Stimulated activated CD8-positive, alpha-beta memory T cell treated with anti-CD3 and anti-CD28 coated beads, Interleukin-7, amount 100 ng/mL, for 1 hour (primary cell): ENCODE measurements at places on chromosomes 2 and 18.

GRCh38 chr2:239393941-239394340 is 6.9 kb downstream of the HDAC4 start:
- DNase-seq: no peak

DNA sequence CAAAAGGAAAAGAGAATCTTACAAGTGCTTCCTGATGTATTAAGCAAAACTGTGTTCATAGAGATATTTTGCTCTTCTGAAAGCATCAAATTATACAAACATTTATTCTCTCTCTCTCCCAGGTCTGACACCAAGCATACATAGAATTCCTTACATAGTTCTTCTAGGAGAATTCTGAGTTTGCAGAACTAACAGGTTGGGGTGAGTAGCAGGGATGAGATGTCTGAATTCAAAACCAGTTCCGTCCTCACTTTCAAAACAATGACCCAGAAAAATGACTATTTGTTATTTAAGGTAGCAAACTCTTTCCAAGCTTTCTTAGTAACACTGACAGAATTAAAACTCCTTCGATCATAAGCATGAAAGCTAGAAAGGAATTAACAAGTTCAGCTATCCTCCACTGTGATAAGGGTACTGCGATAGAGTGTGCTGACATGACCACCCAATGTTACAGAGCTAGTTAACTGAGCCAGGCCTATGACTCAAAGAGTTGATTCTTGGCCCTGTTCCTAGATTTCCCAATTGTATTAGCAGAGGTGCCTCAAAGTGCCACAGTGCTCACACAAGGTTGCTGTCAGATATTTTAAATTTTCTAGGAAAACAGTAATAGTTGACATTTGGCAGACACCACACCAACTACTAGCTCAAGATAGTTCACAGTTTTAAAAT is 85.8 kb upstream of the SETBP1 start:
- no peak for DNase-seq

- peak; percentile 61 for DNase-seq
Observed at GRCh38 chr2:25673300-25674076, at the start of gene DTNB. Gene DTNB (minus strand): TSS chr2:25673577. CDS start chr2:25652660, 20,917 bp downstream.

GRCh38 chr2:186746584-186746983 is 52.7 kb downstream of the FAM171B start:
- DNase-seq: no peak

- DNase-seq: no peak
Observed at GRCh38 chr18:75790796-75791195, 363.3 kb upstream of the SMIM21 start.

DNA sequence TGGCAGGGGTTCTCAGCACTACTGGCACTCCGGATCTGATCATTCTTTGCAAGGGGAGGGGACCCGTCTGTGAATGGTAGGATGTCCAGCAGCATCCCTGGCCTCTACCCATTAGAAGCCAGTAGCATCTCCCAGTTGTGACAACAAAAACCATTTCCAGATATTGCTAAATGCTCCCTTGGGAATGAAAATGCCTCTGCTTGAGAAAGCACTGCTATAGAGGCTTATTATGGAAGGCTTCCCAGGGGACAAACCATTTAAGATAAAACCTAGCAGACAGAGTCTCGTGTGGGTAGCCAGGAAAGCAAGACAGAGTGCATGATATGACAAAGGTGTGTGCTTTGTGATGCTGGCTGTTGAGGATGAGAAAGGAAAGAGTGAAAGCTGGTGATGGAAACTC is 273.7 kb downstream of the TMX3 start:
- no peak for DNase-seq

- no peak for DNase-seq
Observed at GRCh38 chr2:106058469-106059137, 135.5 kb downstream of the UXS1 start.

DNA sequence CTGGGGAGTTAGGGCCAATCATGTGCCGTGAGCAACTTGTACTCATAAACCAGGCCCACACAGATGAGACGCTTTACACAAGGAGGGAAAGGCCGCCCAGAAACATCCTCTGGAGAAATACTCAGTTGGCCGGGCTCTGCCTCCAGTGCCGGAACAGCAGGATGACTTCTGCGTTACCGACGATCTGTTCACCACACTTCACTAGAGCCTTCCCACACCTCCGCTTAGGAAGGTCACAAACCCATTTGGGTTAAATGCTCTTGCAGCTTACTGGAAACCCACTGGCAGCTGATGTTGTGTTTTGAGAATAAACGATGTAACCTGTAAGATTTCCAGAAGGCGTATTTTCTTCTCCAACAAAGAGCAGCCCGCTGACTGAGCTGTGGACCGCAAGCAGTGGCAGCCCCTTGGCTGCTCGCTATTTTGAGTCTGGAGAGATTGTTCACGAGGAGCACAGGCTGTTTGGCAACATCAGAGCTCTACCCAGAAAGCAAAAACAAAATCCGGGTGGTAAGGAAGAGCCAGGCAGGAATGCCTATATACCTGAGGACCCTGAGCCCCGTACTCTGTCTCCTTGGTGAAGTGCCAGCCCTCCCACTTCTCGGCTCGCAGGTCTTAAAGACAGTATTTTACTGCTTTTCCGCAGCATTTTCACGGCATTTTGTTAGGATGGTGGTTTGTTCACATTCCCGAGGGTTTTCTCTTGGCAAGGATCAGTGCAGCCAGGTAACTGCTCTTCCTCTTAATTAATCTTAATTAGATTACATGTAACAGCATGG is 44.0 kb downstream of the COLEC12 start:
- no peak for DNase-seq

- DNase-seq: no peak
Observed at GRCh38 chr2:176152350-176153181, 1.2 kb downstream of the HOXD4 start.

GRCh38 chr2:24981411-24982136 is 9.8 kb upstream of the DNAJC27 start:
- no peak for DNase-seq

DNA sequence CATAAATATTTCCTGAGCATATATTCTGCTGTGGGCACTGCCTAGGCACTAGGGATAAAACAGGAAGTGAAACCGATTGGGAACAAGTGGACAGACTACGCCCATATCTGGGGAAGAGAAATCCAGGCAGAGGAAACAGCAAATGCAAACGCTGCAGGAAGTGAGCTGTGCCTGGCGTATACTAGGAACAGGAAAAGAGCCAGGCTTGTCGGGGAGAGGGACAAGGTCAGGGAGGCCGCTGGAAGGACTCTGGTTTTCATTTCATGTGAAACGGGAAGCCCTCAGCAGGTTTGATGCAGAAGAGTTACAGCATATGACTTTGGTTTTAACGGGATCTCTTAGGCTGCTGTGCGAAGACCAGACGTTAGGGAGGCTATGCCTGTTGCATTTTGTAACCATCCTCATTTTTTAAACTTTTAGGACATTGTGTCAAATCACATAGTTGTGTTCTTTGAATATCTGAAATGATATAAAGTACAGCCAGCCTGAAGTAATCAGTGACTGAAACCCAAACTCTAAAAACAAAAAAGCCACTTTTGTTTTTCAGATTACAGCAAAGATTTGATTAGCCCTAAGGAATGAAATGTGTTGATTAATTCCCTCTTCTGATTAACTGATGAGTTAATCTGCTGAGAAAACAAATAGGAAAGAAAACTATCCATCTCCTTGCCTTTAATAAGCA is 110.2 kb upstream of the PIEZO2 start:
- DNase-seq: no peak

DNA sequence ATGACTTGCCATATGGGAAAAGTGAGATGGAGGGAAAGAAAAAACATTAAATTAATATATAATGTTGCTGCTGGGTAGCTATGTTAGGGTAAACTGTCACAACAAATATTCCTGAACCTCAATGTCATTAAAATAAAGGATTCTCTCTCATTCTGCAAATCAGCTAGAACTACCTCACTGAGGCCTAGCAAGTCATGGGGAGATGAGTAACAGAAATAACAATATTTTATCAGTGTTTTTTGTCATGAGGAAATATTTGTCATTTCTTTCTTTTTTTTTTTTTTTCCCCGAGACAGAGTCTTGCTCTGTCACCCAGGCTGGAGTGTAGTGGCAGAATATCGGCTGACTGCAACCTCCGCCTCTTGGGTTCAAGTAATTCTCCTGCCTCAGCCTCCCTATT is 1282.3 kb upstream of the NRXN1 start:
- no peak for DNase-seq

DNA sequence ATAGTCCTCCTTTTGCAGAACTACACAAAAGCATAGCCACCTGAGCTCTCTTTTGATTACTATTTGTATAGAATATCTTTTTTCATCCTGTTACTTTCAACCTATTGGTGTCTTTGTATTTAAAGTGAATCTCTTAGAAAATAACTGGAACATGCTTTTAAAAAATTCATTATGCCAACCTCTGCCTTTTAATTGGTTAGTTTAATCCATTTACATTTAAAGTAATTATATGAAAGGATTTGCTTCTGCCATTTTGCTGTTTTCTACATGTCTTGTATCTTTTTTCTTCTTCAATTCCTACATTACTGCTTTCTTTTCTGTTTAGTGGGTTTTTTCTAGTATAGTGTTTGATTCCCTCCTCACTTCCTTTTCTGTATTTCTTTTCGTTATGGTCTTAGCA is 407.5 kb upstream of the ZEB2 start:
- DNase-seq: no peak

GRCh38 chr2:100202567-100202966 is 60.2 kb upstream of the AFF3 start:
- no peak for DNase-seq

GRCh38 chr2:166042356-166042755 is 85.5 kb downstream of the SCN1A start:
- DNase-seq: no peak

GRCh38 chr2:60152226-60152833 is 401.1 kb downstream of the BCL11A start:
- DNase-seq: no peak

DNA sequence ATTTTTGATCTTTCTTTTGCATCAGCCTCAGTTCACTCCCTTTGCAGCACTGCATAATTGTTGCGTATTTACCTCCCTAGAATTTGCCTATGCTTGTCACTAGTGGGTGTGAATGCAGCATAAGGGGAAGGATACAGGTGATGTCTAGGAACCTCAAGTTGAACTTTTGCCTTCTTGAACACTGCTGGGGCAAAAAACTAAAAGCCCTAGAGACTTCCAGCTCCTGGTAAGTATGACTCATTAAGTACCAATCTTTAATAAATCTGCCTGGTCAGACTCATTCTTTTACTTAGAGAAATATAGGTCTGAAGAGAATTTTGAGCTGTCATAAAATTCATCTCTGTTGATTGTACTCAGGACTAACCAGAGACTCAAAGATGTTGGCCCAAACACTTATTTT is 547.3 kb upstream of the FANCL start:
- no peak for DNase-seq

DNA sequence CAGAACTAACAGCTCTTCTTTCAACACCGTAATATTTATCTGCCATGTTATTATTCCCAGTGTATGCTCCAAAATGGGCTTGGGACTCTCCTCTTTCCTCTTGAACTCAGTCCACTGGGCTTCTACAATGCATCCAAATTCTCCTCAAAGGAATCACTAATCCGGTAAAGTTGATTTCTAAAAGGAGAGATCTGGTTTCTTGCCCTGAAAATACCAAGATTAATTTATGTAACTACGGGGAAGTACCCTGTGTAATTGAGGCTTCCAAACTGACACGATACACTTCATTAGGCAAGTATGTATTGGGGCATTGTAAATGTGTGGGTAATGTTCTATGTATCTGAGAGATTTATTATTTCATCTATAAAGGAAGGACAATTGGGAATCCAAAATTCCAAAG is 5.7 kb downstream of the NCKAP5 start:
- DNase-seq: no peak

DNA sequence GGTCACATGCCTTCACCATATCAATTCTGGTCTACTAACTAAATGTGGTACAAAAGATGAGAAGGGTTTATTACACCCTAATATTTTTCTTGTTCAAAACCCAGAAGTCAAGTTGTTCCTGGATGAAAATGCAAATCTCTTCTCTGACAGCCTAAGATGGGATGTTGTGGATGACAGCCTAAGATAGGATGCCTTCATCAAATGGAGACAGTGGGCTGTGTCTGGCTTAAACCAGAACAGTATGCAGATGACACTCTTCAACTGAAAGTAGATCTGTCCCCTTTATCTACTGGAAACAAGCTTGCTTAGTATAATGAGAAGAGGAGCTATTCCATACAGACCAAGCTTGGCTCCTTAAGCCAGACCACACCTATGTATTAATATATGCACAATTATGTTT is 17.7 kb downstream of the NXPH2 start:
- DNase-seq: no peak

- DNase-seq: no peak
Observed at GRCh38 chr2:15752552-15753232, 161.0 kb downstream of the DDX1 start.

DNA sequence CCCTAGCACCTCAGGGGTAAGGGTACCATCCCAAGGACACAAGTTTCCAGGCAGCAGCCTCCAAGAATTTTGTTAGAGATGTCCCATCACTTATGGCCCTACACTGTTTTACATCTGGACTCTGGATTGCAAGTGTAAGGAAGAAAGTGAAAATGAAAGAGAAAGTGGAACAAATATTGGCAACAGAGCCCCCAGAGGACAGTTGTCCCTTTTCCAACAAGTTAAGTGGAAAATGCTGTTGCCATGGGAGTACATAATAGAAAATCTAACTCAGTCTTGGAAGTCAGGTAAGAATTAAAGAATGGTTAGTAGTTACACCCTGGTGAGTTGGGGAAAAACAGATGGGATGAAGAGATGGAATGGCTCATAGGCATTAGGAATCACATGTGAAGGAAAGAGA is 50.6 kb downstream of the TTC21B start:
- no peak for DNase-seq

- DNase-seq: no peak
Observed at GRCh38 chr2:118249531-118249930, 161.3 kb downstream of the INSIG2 start.

DNA sequence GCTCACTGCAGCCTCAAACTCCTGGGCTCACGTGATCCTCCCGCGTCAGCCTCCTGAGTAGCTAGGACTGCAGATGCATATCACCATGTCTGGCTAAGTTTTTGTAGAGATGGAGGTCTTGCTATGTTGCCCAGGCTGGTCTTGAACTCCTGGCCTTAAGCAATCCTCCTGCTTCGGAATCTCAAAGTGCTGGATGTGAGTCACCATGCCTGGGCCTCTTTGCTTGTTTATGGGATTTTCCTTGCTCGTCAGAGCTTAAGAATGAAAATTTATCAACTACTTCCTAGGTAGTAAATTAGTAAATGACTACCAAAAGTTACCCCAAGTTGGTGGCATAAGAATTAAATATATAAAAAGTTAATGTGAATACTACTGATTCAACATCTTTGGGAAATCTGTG is 51.0 kb downstream of the ACTR3 start:
- no peak for DNase-seq

DNA sequence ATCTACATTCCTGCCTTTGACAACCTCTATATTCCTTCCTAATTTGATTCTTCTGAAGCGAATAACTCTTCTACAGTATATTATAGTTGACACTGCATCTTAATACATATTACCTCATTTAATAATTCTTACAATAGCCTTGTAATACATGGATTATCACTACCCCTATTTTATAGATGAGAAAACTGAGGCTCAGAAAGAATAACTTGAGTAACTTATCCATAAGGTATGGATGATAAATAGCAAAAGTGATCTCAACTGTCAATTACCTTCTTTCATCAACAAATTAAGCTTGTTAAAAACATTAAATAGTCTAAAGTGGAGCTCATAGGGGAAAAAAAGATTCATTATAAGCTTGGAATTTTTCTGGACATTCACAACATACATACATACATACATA is 4.6 kb downstream of the VPS54 start:
- no peak for DNase-seq
